ENCODE measurements at places on chromosomes 5 and 9.

DNA sequence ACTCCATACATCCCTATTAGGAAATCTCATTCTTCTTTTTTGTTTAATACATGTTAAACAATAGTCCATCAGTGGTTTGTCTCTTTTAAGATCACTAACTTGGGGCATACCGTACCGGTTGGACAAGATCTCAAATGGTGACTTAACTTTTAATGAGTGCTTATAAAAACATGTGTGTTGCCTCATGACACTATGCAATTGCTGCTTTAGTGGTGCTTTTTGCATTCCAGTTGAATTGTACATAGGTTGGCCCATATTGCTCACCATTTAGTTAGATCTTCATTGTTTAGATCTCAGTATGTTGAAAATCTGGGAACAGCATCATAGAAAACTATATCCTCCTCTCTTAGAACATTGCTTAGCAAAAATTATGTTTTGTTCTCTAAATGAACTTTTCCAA is 17.8 kb downstream of the C9orf85 start:
- no peak for DNase-seq

DNA sequence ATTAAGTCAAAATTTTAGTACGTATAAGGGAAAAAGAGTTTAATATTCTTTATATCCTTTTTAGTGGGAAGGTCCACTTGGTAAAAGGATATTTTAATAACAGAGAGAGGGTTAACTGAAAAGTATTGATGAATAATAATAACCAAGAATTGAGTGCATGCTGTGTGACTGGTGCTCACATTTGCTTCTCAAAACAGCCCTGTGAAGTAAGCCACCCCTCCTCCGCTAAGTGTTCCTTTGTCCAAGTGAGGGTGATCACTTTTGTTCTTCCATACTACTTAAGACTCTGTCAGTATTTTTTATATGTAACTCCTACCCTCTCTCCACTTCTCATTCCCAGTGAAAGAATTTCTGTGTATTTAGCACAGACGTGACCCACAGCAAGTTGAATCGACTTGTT is 51.5 kb downstream of the SLC44A1 start:
- DNase-seq = no peak

- DNase-seq = no peak
Observed at GRCh38 chr9:89815061-89815902, 210.5 kb downstream of the GADD45G start.

- DNase-seq = no peak
Observed at GRCh38 chr5:5313101-5313635, 109.3 kb upstream of the ICE1 start.

- DNase-seq = no peak
Observed at GRCh38 chr5:180112181-180112861, 40.8 kb upstream of the RNF130 start.

GRCh38 chr5:156942064-156942463 is 21.0 kb downstream of the TIMD4 start:
- no peak for DNase-seq

DNA sequence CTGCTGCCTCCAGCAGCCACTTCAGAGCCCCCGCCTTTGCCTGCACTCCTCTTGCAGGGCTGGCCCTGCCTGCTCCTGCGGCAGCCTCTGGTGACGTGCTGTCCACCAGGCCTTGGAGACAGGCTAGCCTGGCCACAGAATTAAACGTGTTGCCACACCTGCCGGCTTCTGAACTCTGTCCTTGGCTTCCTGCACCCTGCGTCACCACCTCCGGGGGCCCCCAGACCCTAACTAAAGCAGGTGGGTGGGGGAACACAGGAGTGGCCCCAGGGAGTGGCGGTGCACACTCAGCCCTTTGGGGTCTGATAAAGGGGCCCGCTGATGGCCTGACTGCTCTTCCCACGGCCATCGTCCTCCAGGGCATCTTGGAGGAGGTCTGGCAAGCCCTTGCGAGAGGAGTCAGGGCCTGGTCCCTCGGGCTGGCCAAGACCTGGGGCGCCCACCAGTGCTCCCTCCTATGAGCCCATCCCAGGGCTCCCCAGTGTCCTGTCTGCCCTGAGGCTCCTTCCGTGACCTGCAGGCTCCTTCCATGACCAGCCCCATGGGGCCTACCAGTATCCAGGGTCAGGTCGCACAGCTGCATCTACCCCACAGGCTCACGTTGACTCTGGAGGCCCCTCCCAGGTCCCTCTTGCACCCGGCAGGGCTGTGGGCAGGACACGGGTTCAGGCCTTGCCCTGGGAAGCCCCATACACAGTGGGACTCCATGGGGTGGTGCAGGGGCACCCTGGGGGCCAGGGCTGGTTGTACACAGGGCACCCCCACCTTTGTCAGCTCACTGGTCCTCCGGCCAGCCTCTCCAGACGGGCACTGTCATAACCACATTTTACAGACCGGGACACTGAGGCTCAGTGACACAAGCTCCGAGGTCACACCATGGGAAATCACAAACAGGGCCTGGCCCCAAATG is 1.0 kb upstream of the MAMDC4 start:
- no peak for DNase-seq

- no peak for DNase-seq
Observed at GRCh38 chr9:34365282-34365681, 11.4 kb downstream of the MYORG start.

- DNase-seq = no peak
Observed at GRCh38 chr9:93683331-93684134, 107.1 kb downstream of the PHF2 start.

GRCh38 chr9:35686222-35687203 is 3.2 kb downstream of the TPM2 start:
- DNase-seq = no peak

GRCh38 chr5:42400474-42400873 is 22.8 kb upstream of the GHR start:
- no peak for DNase-seq

DNA sequence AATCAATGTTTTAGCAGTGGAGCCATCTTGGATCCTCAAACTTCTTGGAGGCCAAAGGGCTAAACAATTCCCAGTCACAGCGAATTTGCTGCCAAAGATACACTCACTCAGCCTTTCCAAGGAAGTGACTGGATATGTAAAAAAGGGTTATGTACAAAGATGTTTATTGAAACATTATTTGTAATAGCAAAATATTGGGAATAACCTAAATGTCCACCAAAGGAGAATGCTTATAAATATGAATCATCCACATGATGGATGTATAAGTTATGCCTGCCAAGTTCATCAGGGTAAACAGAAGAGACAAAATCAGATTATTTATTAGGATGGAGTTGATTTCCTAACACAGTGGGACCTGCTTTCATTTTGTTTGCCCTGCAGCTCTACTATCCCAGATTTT is 145.2 kb upstream of the ABCA1 start:
- no peak for DNase-seq

DNA sequence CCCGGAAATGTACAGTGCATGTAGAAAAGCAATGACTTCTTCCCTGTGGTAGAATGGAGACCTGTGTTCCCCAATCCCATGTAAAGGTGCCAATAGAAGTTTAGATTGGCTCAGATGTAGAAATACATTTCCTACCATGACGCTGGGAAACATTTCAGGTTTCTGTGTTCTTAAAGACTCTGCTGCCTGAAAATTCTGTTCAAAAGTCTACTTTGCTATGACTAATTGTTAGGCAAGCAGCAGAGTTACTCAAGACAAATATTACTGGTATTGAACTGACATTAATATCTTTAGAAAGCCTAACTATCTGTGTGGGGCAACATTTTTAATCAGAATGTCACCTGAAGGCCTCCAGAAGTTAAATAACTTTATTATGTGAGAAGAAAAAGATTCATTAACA is 75.5 kb upstream of the ELL2 start:
- no peak for DNase-seq

DNA sequence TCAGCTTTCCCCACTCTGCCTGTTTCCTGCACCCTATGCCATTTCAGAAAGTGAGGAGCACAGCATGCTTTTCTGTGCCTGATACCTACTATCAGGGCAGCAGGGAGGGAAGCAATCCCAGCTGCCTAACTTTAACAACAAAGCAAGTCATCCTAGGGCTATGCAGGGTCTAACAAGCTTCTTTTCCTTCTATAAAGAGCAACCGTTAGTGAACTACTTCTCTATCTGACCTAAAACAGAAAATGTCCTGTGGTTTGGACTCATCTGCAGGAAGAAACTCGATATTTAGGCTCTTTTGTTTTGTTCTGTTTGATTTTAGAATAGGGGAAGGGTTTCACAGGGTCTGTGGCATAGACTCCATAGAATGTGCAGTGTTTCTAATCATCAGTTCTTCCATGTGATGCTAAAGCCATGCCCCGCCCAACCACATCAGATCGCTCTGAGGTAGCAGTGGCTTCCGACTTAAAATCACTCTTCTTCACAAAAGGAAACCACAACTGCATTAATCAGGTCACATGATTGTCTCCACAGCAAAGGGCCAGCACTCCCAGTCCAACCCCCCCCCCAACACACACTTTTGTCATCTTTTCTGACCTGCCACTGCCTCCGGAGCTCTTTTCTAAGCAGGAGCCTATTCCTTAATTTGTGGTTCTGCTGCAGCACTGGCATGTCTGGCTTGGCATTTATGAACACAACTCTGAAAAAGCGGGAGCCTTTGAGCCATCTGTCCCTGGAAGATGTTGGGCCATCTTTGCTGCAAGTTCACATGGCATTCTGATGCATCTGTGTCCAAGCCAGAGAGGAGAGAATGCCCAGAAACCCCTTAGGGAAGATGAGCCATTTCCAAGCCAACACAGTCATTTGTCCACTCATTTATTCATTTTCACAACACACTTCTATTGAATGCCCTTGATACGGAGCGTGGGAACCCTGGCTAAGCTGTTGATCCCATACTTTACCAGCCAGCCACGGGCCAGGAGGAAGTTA is 71.6 kb downstream of the CFAP90 start:
- no peak for DNase-seq

GRCh38 chr5:31193116-31193515 is 370 bp upstream of the CDH6 start:
- no peak for DNase-seq

GRCh38 chr5:77425998-77426659 is 66.0 kb downstream of the WDR41 start:
- DNase-seq = no peak

GRCh38 chr5:34930870-34931269 is 1.5 kb downstream of the DNAJC21 start:
- no peak for DNase-seq

DNA sequence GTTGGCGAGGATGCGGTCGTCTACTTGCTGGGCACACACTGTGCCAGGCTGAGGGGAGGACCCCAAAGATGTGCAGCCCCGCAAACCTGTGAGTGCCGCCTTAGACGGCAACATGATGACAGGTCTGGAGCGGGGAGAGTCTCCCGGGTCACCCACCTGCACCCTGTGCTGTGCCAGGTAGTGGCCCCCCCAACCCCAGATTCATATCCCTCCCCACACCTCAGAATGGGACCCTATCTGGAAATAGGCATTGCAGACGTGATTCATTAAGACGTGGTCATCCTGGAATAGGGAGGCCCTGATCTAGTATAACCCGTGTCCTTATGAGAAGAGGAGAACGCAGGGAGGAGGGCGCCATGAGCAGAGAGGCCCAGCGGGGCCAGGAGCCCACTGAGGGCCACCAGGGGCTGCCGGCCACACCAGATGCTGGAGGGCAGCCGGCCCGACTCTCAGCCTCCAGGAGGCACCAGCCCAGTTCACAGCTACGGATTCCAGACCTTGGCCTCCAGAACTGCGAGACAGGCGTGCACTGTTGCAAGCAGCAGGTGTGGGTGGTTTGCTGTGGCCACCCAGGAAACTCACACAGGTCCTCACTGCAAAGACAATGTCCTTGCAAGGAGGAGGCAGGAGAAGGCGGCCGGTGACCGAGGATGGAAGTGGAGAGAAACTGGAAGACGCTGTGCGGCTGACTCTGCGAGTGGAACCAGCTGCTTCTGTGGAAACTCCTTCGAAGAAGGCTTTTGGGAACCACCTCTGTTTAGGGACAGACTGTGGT is 131.9 kb upstream of the LPCAT1 start:
- no peak for DNase-seq

DNA sequence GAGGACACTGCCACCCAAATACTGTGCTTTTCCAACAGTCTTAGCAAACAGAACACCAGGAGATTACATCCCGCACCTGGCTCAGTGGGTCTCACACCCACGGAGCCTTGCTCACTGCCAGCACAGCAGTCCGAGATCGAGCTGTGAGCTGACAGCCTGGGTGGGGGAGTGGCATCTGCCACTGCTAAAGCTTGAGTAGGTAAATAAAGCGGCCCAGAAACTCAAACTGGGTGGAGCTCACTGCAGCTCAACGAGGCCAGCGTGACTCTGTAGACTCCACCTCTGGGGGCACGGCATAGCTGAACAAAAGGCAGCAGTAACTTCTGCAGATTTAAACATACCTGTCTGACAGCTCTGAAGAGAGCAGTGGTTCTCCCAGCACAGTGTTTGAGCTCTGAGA is 28.8 kb downstream of the EPB41L4A start:
- DNase-seq = no peak

- DNase-seq = no peak
Observed at GRCh38 chr5:109028608-109029299, 281.1 kb downstream of the FER start.

DNA sequence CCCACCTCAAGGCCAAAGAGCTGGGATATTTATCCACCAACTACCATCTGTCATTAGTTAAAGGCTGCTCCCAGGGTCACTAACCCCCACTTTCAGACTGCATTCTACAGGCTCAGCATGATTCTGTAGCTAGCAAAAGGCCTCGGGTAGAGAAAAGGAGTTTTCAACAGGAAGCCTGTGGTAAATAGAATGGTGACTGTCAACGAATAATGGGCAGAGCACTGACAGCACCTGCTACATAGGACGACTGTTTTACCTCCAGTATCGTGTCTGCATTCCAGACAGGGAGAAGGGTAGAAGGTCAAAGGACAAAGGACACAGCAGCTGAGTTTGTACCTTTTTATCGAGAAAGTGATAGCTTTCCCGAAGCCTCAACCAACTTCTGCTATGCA is 20.3 kb downstream of the MFAP3 start:
- DNase-seq = no peak

- DNase-seq = peak; percentile 39
Observed at GRCh38 chr9:27033815-27034403, 28.4 kb upstream of the LRRC19 start.

GRCh38 chr9:128689293-128689774 is 312 bp downstream of the SET start:
- DNase-seq = peak; percentile 49

DNA sequence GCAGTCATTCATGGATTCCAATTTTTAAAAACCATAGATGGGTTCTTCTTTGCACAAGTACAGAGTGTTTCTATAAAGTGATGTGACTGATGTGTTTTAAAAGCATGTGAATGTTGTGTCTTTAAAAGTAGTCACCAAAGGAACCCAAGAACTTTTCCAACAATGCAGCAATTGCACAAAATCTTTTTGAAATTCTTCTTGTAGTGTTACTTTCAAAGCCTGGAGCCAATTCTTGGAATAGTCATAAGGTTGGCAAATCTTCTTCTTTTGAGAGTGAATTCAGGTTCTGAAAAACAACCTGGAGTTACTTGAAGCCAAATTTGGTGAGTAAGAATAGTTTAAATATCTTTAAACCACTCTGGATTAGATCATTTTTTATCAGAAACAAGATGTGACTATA is 10.5 kb downstream of the GRAMD2B start:
- no peak for DNase-seq
